ENCODE measurements at places on chromosomes 11 and 22. TPM values are rescaled to one million over a fixed set of nuclear protein-coding genes. Genes with fewer than 3 reads are reported as not detected.

The CDC42BPG gene
- total RNA-seq: 10.3 TPM

GRCh38 chr11:113984781-113985180, 9.9 kb downstream of the HTR3A start:
- no peak overlapping the region for H3K4me3 ChIP-seq
- H3K36me3 ChIP-seq: no peaks in the 10 kb centered on the region
- DNase-seq: no peak
- no peak overlapping the region for H3K27ac ChIP-seq

DNA sequence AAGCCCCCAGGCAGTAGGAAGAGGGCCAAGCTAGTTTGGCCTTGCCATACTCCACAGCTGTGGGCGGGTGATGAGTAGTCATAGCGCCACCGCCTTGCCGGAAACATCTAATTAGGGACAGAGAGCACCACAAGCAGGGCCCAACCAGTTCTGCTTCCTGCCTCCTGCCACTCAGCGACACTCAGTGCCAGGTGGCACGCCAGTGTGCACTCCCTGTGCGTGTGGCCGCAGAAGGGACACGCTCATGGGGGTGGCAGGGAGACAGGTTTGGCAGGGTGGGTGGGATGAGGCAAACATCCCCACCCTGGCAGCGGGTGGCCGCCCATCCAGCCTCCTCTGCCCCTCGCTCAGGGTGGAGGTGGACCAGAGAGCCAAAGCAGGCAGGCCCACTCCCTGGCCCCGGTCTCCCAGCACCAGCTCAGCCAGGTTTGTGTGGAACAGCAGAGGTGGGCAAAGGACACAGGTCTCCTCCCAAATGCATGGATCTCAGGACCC, 4.9 kb downstream of the OVOL1 start:
- no peaks in the 10 kb centered on the region for H3K36me3 ChIP-seq
- peaks cover 43% of the 10 kb centered on the region for H3K27me3 ChIP-seq
- H3K27ac ChIP-seq: no peak overlapping the region

- peaks cover 8% of the 10 kb centered on the region for H3K4me1 ChIP-seq
- DNase-seq: peak; percentile 36
Measured at GRCh38 chr22:26360169-26360885, 68.7 kb upstream of the ASPHD2 start.

GRCh38 chr11:63985812-63986155, 454 bp upstream of the OTUB1 start:
- no peaks in the 10 kb centered on the region for H3K27me3 ChIP-seq
- peak overlapping the region; percentile 99 for H3K27ac ChIP-seq
- peaks cover 44% of the 10 kb centered on the region for H3K4me1 ChIP-seq
- H3K36me3 ChIP-seq: no peaks in the 10 kb centered on the region
- DNase-seq: peak; percentile 53

DNA sequence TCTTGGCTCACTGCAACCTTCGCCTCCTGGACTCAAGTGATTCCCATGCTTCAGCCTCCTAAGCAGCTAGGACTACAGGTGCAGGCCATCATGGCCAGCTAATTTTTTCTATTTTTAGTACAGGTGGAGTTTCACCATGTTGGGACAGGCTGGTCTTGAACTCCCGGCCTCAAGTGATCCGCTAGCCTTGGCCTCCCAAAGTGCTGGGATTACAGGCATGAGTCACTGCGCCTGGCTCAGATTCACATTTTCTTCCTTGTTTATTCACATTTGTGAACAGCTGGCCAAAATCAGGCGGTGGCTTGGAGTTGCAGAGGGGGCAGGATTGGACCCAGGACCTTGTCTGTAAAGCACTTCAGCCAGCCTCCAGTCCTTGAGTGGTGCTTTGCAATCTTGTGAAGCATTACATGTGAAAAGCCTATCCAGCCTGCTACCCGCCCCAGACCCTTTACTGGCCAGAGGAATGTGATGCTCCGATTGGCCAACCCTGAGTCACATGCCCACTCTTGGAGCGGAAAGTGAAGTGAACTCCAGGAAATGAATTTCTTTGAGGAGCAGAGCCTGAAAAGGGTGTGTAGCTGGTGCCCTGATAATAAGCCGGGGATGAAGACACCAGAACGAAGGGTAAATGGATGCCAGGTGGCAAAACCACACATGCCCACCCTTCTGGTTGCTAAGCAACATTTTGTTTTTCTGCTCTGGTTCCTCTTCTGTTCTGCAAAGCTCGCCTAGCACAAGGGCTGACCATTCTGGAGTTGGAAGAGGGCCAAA, 62.6 kb upstream of the PTPRJ start:
- H3K36me3 ChIP-seq: no peaks in the 10 kb centered on the region
- peak overlapping the region; percentile 78 for H3K27ac ChIP-seq
- H3K4me1 ChIP-seq: peaks cover 78% of the 10 kb centered on the region
- no peak for DNase-seq

DNA sequence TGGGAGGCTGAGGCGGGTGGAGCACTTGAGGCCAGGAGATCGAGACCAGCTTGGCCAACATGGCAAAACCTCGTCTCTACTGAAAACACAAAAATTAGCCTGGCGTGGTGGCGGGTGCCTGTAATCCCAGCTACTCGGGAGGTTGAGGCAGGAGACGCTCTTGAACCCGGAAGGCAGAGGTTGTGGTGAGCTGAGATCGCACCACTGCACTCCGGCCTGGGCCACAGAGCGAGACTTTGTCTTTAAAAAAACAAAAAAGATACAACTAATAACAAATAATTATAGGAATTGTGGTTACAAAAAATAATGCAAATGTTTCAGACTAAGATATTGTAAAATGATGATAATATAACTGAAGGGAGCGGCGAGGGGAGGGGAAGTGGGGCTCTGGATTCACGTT, 90.3 kb upstream of the RTL6 start:
- H3K4me1 ChIP-seq: no peaks in the 10 kb centered on the region
- no peak for DNase-seq
- no peaks in the 10 kb centered on the region for H3K36me3 ChIP-seq
- no peak overlapping the region for H3K4me3 ChIP-seq
- no peak overlapping the region for H3K27ac ChIP-seq

The ARHGAP1 gene
- total RNA-seq: 67.5 TPM

- H3K4me1 ChIP-seq: peaks cover 14% of the 10 kb centered on the region
- no peaks in the 10 kb centered on the region for H3K36me3 ChIP-seq
- DNase-seq: no peak
Measured at GRCh38 chr11:102343809-102344208, 3.2 kb upstream of the BIRC2 start.

DNA sequence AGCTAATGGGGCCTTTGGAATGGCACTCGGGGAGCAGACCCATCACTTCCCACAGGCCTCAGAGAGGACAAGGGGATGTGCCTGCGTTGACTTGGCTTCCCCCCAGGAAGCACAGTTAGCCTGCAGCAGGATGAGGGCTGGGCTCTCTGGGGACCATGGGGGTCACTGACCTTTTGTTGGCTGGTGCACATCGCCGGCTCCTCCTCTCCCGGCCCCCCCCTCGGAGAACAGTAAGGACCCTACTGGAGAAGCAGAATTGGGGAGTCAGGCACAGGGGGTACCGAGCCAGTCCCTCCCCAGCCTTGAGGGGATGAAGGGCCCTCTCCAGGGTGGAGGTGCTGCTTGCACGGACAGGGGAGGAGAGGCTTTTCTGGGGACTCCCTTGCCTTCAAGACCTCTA, 32.8 kb downstream of the NRXN2 start:
- peaks cover 20% of the 10 kb centered on the region for H3K4me1 ChIP-seq
- no peak for DNase-seq
- peaks cover 34% of the 10 kb centered on the region for H3K27me3 ChIP-seq
- H3K27ac ChIP-seq: no peak overlapping the region

DNA sequence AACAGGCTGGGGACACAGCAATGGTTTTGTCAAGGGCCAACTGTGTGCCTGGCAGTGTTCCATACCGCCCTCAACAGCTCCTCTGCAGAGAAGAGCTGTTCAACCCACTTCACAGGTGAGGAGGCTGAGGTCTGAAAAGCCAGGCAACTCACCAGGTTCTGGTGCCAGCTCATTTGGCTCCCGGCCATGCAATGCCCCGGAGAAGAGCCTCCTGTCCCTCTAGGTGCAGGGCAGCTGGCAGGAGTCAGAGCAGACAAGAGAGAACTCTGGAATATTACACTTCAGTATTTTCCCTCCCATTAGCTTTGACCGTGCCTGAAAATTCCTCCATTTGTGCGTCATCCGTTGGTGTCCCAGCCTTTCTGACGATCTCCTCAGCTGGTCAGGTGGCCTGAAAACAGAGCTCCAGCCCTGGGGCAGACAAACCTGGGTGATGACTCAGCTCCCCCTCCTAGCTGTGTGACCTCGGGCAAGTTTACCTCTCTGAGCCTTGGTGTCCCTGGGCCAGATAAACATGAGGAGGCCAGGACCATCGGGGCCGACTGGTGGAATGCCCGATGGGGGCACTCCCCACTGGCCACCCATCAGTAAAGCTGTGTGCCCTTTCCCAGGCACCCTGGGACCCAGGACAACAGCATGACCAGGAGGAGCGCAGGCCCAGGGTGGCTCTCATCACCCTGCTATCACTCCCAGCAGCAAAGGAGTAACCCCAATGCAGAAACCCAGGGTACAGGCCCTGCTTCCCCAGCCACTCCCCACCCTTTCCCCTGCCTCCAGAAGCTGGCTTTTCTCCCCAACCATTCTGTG, 9.6 kb upstream of the C1QTNF6 start:
- DNase-seq: no peak
- H3K36me3 ChIP-seq: no peaks in the 10 kb centered on the region
- no peaks in the 10 kb centered on the region for H3K27me3 ChIP-seq

The TUBA8 gene
- total RNA-seq: 3.9 TPM

The TEX54 gene
- 0.88 TPM for total RNA-seq

GRCh38 chr22:46773076-46773475, 10.6 kb downstream of the TBC1D22A start:
- H3K27me3 ChIP-seq: no peaks in the 10 kb centered on the region
- peaks cover 87% of the 10 kb centered on the region for H3K4me1 ChIP-seq
- no peaks in the 10 kb centered on the region for H3K36me3 ChIP-seq
- H3K27ac ChIP-seq: peak overlapping the region; percentile 90
- no peak for DNase-seq

The CEP126 gene
- 3.4 TPM for total RNA-seq

DNA sequence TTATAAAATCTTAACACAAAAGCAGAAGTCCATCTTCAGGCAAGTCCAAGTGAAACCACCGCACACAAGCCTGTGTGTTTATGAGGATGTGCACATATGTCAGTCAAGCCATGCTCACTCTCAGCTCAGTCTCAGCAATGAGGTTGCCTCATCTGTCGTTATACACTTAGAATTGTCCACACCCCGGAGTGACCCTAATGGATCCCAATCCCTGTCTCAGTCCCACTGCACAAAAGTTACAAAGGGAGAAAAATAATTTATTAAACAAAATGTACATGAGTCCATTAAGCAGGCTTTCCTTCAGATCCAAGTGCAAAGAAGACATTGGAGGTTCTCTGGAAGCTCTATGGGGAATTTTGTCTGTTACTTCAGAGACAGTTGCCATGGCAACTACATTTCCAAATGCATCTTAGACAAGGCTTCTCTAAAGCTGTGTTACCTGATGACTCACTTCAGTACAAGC, 24.4 kb downstream of the OR8B12 start:
- no peak overlapping the region for H3K4me3 ChIP-seq
- H3K4me1 ChIP-seq: no peaks in the 10 kb centered on the region
- peaks cover 3% of the 10 kb centered on the region for H3K27me3 ChIP-seq
- DNase-seq: no peak

The CASTOR1 gene
- 20.4 TPM for total RNA-seq

GRCh38 chr22:44737406-44738346, 14.7 kb upstream of the ARHGAP8 start:
- H3K27ac ChIP-seq: no peak overlapping the region
- DNase-seq: no peak
- peaks cover 4% of the 10 kb centered on the region for H3K4me1 ChIP-seq
- no peak overlapping the region for H3K4me3 ChIP-seq
- no peaks in the 10 kb centered on the region for H3K27me3 ChIP-seq
- no peaks in the 10 kb centered on the region for H3K36me3 ChIP-seq

GRCh38 chr11:92455210-92455790, 230.7 kb downstream of the FAT3 start:
- H3K4me1 ChIP-seq: no peaks in the 10 kb centered on the region
- no peak overlapping the region for H3K4me3 ChIP-seq
- H3K27ac ChIP-seq: no peak overlapping the region
- no peaks in the 10 kb centered on the region for H3K36me3 ChIP-seq
- DNase-seq: no peak

DNA sequence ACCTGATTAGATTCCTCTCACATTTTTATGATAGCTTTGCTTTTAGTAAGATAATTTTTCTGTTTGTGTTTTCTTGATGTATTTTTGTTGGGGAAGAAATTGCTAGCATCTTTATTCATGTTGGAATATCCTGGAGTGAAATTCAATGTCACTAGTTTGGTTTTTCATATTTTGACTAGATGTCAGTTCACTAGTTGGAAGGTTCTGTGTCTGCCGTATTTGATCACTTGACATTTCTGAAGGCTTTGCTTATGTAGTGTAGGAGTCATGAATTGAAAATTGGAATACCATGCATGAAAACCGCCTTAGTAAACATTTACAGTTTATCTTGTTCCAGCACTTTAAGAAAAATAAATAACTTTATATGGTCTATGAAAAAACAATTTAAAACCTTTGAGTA, 348.4 kb downstream of the AASDHPPT start:
- no peaks in the 10 kb centered on the region for H3K4me1 ChIP-seq
- no peak overlapping the region for H3K27ac ChIP-seq
- no peak for DNase-seq
- H3K27me3 ChIP-seq: no peaks in the 10 kb centered on the region

- no peak overlapping the region for H3K27ac ChIP-seq
- no peaks in the 10 kb centered on the region for H3K36me3 ChIP-seq
- no peaks in the 10 kb centered on the region for H3K4me1 ChIP-seq
- DNase-seq: no peak
- no peak overlapping the region for H3K4me3 ChIP-seq
- no peaks in the 10 kb centered on the region for H3K27me3 ChIP-seq
Measured at GRCh38 chr11:40134820-40135570, 1324.5 kb downstream of the LRRC4C start.

The CHEK1 gene
- total RNA-seq: 2.0 TPM

DNA sequence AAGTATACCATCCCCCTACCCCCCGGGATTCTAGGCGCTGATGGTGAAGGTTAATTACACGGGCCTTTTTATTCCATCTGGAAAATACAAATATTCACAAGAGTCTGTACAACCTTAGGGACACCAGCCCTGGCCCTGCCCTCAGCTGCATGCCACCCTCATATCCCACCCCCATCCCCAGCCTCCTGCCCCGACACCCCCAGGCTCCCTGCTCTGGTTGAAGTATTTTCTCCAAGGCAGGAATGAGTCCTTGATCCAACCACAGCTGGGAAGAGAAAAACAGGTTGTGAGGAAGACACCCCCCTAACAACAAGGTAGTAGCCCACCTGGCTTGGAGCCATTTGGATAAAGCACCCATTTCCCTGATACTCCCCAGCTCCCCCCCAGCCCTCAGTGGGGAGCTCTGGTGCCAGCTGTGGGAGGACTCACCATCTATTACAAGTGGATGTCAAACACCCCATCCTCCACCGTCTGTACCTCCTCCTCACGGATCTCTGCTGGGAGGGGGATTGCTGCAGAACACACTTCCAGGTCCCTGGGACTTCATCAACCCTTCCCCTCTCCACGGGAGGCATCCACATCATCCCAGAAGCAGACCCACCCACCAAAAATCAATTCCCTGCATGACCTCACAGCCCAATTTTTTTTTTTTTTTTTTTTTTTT, 4.0 kb upstream of the NRXN2 start:
- no peak overlapping the region for H3K4me3 ChIP-seq
- DNase-seq: no peak
- H3K27me3 ChIP-seq: peaks cover 6% of the 10 kb centered on the region
- peaks cover 18% of the 10 kb centered on the region for H3K4me1 ChIP-seq
- peaks cover 54% of the 10 kb centered on the region for H3K36me3 ChIP-seq

All from naive thymus-derived CD8-positive, alpha-beta T cell (primary cell).